Stimulated activated CD8-positive, alpha-beta memory T cell treated with anti-CD3 and anti-CD28 coated beads, Interleukin-15, amount 100 ng/mL, for 24 hours (primary cell): ENCODE measurements at places on chromosomes 12 and 14.

DNA sequence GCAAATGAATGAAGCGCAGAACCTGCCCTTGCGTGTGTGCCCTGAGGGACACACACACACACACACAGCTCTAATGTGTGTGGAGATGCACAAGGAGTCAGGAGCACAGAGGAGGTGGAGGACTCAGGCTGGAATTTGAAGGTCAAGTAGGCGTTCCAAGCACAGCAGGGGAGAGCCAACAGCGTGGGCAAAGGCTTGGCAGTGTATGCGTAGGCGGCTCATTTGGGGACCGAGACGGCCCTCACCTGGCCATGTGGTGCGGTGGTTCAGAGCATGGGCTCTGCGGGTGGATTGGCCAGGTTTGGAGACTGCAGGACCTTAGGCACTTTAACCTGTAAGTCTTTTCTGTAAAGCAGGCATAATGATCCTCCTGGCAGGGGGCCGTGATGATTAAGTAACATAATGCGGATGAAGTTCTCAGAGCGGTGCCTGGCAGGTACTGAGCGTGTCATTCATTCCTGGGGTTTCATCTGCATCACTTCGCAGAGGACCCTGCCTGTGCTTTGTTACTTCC is 69.5 kb upstream of the SLC24A4 start:
- DNase-seq, result no peak

DNA sequence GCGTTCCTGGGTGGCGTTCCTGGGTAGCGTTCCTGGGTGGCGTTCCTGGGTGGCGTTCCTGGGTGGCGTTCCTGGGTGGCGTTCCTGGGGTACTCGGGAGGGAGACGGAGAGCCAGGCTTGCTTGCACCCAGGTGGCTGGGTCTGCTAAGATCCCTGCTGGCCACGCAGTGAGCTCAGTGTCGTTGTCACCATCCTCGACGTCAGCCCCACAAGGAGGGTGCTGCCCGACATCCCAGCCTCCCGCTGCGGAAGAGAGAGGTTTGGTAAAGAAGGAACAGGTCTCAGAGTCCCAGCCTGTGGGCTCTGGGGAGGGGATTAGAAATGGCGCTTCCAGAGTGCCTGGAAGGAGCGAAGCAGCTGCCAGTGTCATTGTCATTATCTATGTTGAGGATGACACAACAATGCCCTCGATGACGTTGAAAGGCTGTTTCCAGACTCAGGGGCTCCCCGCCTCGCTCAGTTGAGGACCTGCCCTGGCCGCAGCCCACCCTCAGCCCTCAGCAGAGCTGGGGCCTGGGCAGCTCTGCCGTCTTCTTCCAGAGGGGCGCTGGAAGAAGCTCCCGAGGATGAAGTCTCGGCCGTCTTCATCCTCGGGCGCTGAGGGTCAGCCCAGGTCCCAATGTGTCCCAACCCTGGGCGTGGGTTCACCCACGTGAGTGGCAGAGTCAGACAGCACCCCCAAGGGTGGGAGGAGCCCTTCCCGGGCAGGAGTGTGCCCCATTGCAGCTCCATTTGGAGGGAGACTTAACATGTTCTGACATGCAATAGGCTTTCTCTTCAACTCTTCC is 328.8 kb downstream of the ADGRD1 start:
- DNase-seq, result no peak

GRCh38 chr14:83757916-83758315 is 1772.0 kb upstream of the FLRT2 start:
- DNase-seq, result no peak

GRCh38 chr12:29286081-29286790 is 94.7 kb downstream of the ERGIC2 start:
- no peak for DNase-seq

DNA sequence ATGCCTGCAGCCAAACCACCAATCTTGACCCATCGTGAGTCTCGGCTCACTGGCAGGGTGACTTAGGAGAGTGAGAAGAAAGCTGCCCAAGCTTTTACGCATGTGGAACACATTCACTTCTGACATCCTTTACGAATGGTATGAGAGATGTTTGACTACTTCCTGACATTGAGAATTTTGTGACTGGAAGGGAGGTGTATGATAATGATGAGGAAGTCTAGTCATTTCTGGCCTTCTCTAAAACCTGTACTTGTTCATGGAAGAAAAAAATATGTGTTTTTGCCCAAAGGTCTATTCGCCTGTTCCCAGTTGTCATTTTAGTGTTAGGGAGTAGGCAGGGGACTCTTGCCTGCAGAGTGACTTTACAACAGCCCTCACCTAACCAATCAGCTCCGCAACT is 227.2 kb upstream of the ATP2B1 start:
- DNase-seq, result no peak

DNA sequence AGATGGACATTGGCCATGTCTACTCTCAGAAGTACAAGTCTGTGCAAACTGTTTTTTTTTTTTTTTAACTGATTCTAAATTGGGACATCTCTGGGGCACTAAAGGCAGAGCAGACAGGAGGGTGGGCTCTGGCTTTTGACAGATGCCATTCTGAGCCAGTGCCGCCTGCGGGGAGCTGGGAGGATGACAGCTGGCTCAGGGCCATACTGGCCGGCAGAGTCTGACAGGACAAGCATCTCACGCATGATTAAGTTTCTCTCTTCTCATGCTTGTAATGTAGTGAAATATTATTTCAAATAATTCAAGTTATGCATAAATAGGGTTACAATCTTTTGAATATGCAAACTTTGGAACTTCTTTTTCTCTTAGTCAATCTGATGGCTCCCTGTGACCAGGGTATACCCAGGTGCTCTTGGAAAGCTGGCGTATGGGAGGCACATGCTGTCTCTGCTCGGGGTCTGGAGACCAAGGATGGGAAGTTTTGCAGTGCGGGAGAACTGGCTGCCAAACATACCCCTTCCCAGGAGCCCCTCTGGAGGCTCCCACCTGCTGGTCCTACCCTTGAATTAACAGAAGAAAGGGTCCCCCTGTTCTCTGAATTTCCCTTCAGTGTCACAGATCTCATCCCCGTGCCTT is 7.6 kb downstream of the CDCA4 start:
- no peak for DNase-seq

GRCh38 chr12:3833670-3834310 is 39.4 kb downstream of the PARP11 start:
- DNase-seq, result no peak

DNA sequence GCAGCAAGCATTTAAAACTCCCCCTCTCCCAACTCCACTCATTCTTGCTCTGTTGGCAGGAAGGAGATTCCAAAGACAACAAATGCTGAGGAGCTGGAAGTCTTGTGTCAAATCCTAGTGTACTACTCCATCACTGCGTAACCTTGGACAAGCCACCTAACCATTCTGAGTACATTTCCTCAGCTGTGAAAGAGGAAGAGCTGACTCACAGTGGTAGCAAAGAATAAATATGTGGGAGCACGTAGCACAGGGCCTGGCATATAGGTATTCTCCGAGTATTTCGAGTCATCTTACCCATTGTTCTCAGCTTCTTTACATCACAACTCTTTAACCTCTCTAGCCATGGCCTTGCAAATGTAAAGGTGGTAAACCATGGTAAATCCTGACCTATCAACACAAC is 28.7 kb downstream of the EGLN3 start:
- DNase-seq, result no peak

- no peak for DNase-seq
Observed at GRCh38 chr12:131872154-131873051, 22.0 kb upstream of the ULK1 start.

DNA sequence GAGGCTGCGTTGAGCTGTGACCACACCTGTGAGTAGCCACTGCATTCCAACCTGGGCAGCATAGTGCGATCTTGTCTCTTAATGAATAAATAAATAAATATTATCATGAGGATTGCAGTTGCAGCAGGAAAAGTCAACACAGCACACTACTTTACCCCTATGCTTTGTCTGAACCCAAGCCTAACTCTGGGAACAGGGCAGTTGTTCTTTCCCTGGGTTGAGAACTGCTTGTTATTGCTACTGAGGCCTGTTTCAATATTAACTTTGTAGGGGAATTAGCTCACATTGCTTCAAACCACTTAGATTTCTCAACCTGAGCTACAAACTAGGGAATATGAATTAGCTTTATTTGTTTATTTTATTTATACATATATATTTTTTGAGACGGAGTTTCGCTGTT is 102.5 kb downstream of the SCN8A start:
- DNase-seq, result no peak

DNA sequence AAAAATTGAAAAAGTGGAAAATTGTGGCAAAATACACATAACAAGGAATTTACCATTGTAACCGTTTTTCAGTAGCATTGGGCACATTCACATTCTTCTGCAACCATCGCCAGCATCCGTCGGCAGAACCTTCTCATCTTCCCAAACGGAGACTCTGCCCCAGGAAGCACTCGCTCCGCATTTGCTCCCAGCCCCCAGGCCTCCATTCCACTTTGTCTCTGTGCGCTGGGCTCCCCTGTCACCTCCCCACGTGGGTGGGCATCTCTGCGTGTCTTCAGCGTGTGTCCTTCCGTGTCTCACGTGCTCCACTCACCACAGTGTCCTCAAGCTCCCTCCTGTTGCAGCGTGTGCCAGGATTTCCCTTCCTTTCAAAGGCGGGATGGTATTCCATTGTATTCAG is 9.9 kb downstream of the GPR132 start:
- DNase-seq, result no peak

DNA sequence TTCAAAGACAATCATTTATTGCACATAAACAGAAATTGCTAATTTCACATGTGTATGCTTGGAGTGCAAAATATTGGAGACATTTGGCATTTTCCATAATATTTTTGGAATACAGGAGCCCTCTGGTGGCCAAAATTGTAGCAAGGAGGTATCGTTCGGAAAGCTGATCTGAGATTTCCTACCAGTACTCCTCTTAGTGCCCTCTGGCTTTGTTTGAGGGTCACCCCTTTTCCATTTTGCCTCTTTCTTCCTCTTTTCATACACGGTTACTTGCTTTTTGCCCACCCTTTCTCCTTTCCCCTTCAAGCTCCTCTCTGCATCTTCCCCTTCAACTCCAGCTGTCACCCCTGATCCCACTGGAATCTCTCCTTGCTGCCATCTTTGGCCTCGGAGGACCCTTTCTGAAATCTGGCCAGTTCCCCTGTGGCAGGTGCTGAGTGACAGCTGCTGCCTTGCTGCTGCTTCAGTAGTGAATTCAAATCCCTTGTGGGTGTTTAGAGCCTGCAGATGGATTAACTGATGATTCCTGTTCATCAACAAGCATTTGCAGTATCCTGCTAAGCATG is 164.6 kb upstream of the PARP11 start:
- DNase-seq, result no peak

DNA sequence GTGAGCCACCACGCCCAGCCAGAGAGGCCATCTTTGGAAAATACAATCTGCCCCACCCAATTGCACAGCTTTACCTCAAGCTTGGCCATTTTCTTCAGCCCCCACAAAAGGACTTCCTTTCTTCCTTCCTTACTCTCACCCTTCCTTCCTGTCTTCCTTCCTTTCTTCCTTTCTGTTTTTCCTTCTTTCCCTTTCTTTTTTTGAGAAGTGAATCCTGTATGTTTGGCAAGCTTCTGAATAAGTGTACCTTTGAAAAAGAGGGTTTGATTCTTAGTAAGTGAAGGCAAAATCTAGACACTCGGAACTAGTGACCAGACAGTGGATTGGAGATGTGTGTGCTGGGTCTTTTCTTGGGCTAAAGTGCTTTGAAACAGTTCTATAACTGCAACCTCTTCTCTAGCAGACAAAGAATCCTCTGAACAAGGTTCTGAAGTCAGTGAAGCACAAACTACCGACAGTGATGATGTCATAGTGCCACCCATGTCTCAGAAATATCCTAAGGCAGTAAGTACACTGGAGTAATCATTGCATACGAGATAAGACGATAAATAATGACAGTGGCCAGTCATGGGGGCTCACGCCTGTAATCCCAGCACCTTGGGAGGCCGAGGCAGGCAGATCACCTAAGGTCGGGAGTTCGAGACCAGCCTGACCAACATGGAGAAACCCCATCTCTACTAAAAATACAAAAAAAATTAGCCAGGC is 49.5 kb downstream of the SUPT16H start:
- DNase-seq, result no peak

- DNase-seq, result no peak
Observed at GRCh38 chr12:19894803-19895202, 455.5 kb downstream of the AEBP2 start.

DNA sequence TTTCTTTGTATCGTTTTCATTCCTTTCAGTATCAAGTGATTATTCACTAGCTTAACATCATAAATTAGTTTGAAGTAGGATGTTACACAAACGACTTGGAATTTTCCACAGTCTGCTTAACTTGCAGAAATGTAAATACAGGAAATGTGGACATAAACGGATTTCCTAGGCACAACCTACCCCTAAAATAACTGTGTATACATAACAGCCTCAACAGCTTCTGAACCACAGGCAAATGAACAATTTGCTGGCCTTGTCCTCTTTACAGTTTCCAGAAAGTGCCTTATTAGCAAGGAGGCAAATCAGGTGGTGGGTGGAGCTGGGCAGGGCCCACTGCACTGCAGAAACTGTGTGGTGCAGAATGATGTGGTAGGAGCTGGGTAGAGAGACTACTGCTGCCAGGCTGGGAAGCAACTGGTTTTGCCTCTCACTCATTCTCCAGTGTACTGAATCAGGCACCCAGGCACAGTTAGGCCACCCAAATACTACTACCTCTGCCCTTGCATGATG is 14.1 kb downstream of the DRAM1 start:
- DNase-seq, result no peak

- no peak for DNase-seq
Observed at GRCh38 chr12:75366629-75367028, 24.3 kb upstream of the GLIPR1L2 start.

DNA sequence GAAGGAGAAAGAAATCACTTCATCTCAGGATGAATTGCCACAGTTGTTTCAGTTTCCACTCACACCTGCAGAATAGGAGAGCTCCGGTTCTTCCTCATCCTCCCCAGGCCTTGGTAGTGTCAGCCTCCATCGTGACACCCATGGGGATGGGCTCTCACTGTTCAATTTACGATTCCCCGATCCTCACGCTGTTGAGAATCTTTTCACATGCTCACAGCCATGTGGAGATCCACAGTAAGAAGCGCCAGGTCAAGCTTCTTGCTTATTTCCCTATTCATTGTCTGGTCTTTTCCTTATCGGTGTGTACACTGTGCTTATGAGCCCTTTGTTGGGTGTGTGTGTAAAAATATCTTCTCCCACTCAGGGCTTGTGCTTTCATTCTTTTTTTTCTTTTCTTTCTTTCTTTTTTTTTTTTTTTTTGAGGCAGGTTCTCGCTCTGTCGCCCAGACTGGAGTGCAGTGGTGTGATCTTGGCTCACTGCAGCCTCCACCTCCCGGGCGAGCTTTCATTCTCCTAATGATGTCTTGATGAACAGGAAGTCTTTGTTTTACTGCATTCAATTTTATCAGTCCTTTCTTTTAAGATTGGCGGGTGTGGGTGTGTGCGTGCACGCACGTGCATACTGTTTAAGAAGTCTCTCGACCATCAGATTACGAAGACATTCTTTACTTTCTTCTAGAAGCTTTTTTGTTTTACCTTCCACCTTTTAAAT is 21.5 kb downstream of the RIN3 start:
- DNase-seq, result no peak

- no peak for DNase-seq
Observed at GRCh38 chr12:107145397-107145796, 52.0 kb upstream of the CRY1 start.
